ENCODE measurements at places on chromosomes 16 and 17. TPM values are rescaled to one million over a fixed set of nuclear protein-coding genes. Genes with fewer than 3 reads are reported as not detected.

- DNase-seq, result no peak
Observed at GRCh38 chr16:27756206-27756970, 206.4 kb downstream of the KATNIP start.

Gene TM4SF5
- 20.7 TPM for total RNA-seq

GRCh38 chr16:29994600-29995323 is 655 bp downstream of the HIRIP3 start:
- DNase-seq, result peak; percentile 91

GRCh38 chr16:85416228-85417109 is 196.7 kb upstream of the GSE1 start:
- DNase-seq, result peak; percentile 90

DNA sequence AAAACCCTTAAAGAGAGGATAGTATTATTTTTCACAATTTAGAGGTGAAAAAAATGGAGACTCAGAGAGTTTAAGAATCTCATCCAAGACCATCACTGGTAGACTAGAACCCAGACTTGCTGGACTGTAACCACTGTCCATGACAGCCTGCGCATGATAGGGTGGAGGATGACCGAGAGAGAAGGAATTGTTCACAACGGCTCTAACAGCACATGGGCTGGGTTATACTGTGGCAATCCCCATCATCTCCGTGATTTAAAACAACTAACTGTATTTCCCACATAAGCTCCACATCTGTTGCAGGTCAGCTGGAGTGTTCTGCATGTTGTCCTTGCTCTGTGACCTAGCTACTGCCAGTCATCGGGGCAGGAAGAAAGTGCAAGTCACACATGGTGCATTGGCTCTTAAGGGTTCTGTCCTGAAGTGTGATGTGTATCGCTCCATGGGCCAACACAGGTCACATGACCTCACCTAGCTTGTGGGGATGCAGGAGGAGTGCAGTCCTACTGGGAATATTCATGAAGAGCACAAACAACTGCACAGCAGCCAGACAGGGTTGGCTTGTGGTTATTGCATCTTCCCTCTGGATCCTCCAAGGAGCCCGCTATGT is 131.2 kb upstream of the MPHOSPH6 start:
- no peak for DNase-seq

Gene MIF4GD
- 17.3 TPM for total RNA-seq

All from mucosa of descending colon (tissue), 3 donors.